ENCODE measurements at places on chromosomes 3 and 15. TPM values are rescaled to one million over a fixed set of nuclear protein-coding genes. Genes with fewer than 3 reads are reported as not detected.

DNA sequence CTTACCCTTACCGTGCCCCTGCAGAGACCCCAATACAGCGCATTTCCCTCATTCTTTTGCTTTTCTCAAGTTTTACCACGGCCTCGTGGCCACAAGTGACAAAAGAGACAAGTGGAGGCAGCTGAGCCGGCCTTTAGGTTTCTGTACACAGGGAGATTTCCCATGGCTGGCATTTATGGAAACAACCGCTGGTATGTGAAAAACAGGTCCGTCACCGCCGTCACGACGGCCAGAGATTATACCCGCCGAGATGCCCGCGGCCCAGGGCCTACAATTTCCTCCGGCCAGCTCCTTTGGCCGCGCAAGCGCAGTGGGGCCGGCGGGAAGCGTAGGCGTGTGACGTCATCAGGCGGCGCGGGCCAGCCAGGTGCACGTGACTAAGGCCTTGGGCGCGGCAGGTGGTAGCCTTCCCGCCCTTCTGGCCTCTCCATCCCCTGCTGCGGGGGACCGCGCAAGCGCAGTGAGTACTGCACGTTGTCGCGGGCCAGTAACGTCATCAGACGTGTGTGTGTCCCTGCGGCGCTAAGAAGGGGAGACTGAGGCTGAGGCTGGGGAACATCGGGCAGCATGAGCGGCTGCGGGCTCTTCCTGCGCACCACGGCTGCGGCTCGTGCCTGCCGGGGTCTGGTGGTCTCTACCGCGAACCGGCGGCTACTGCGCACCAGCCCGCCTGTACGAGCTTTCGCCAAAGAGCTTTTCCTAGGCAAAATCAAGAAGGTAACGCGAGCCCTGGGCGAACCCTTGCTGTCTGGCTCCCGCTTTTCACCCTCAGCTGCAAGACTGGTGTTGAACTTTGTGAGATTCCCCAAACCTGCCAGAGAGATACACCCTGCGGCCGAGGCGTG is at the start of gene ACAD9:
Gene ACAD9 (plus strand): TSS at position 496 of the 845 bp plus-strand sequence. CDS start 72 bp downstream, at position 568.
- H3K4me3 ChIP-seq = peak within 1 kb of the TSS; percentile 76
- H3K36me3 ChIP-seq = no peaks in the 10 kb centered on the region
- H3K27me3 ChIP-seq = no peaks in the 10 kb centered on the region
- H3K27ac ChIP-seq = peak within 1 kb of the TSS; percentile 98
- H3K4me1 ChIP-seq = peaks cover 18% of the 10 kb centered on the region
- DNase-seq = peak; percentile 99

DNA sequence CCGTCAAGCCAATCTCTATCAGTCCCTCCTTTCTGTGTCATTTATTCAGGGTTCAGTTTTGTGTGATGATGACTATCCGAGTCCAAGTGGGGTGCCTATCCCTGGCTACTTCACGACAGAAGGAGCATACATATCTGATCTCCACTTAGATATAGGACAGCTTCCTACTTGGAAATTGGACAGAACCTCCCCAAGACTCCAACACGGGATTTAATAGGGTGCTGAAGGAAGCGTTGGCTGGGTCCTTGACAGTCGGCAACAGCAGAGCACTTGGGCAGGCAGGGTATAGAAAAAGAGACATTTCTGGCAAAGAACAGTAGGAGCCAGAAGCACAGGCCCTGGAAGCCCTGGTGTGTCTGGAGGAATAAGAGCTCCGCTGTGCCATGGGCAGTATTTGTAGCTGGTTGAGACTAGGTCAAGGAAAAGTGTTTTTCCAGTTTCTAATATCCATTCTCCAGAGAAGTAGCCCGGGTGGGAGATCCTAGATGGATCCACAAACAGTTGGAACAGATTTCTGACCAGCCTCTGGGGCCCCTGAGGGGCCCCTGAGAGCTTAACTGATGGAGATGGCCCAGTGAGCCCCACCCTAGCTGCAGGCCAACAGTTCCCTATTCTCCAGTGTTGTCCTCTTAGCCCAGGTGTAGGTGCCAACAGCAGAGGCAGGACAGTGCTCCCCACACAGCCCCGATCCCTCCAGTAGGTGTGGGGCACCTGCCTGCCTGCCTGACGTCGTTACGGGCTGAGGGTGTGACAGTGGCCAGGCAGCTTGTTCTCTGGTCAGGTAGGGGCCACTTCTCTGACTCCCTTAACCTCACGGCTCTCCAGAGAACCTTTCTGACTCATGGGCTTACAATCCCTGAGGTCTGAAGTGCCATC is 130.8 kb downstream of the CHCHD6 start:
- no peak overlapping the region for H3K4me3 ChIP-seq
- DNase-seq = no peak
- no peaks in the 10 kb centered on the region for H3K4me1 ChIP-seq
- no peaks in the 10 kb centered on the region for H3K36me3 ChIP-seq
- H3K27ac ChIP-seq = no peak overlapping the region

- peak; percentile 36 for DNase-seq
- H3K36me3 ChIP-seq = no peaks in the 10 kb centered on the region
Observed at GRCh38 chr3:112333381-112334317, 693 bp downstream of the CD200 start.

The LRRC31 gene
- polyA plus RNA-seq = 1.4 TPM

The ARNT2 gene
- polyA plus RNA-seq = 4.7 TPM
